Ecto neural progenitor cell (in vitro differentiated cells): ENCODE measurements at places on chromosomes 16 and 17.
A peak's percentile ranks its signal among the peaks of the same experiment; 100 is the strongest.

DNA sequence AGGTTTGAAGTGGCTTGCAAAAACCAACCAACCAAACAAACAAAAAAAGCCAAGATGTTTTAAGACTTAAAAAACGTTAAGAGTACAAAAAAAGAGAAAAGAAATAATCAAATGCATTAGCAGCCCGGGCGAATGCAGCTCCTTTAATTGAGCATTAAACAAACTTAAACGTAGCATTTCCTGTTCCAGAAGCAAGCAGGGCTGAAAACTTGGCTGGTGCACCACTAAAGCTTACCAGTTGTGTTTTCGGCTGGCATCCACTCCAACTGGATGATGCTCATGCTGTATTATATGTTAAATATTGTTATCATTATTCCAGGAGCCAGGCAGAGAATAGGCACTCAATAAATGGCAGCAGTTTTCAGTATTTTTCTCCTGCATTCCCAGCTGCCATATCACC lies 45.1 kb downstream of the IRX6 start:
- no peak for DNase-seq

GRCh38 chr17:70905796-70906195 lies 736.5 kb downstream of the KCNJ2 start:
- DNase-seq: no peak

DNA sequence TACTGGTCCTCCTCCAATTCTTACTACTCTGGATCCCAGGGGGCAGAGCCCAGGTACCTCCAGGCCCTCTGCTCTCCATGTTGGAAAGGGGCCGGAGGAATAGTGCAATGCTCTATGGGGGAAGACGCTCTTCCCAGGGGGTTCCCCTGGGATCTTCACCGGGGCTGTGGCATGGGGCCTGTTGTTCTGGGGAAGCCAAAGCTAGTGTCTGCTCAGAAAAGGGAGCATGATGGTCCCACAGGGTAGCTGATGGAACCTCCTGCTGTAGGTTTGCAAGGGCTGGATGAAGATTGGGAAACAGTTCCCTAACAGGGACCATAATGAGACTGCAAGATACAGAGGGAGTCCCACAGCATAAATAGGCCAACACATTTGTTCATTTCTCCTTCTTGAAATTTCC lies 114.7 kb downstream of the IRX5 start:
- peak; percentile 18 for DNase-seq

DNA sequence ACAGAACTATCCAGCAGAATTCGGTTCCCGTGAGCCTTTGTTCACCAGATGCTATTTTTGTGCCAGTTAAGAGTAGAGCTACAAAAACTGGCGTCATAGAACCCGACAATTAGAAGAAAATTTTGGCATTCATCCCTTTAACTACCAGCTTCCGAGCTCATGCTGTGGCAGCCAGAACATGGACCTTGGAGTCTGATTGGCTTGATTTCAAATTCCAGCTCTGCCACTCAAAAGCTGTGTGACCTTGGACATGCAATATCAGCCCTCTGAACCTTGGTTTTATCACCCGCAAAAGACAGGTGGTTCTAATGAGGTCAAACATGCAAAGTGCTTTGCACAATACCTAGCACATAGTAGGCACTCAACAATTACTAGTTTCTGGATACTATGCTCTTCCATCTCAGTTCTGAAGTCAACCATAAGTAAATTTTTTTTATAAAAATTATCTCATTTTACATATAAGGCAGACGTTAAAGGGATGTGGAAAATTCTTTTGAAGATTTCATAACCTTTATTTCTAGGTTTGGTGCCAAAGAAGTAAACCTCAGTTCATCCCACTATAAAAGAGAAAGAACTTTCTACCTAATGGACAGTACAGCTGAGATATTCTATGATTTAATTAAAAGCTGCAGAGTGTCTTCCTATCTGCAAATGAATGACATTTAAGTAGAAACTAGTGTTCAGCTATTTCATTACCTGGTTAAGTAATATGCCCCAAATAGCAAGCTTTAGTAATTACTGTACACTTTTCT lies 331.5 kb downstream of the HAPSTR1 start:
- DNase-seq: no peak

DNA sequence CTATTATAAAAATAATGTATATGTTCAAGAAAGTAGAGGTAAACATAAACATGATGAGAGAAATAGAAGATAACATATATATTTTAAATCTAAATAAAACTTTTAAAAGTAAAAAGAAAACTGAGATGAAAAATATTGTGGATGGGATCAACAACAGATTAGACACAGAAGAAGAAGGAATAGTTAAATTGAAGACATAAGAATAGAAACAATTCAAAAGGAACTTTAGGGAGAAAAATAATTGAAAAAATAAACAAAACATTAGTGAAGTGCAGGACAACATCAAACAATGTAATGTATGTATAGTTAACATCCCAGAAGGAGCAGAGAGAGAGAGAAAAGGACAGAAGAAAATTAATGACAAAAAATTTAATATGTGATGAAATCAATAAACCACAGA lies 228.1 kb upstream of the TNRC6C start:
- DNase-seq: no peak

GRCh38 chr17:34980681-34981537 lies 597 bp downstream of the LIG3 start:
- peak; percentile 87 for DNase-seq

GRCh38 chr16:3839402-3840184 lies 40.9 kb downstream of the CREBBP start:
- no peak for DNase-seq

GRCh38 chr16:79042886-79043285 lies 557.7 kb downstream of the MAF start:
- DNase-seq: no peak

DNA sequence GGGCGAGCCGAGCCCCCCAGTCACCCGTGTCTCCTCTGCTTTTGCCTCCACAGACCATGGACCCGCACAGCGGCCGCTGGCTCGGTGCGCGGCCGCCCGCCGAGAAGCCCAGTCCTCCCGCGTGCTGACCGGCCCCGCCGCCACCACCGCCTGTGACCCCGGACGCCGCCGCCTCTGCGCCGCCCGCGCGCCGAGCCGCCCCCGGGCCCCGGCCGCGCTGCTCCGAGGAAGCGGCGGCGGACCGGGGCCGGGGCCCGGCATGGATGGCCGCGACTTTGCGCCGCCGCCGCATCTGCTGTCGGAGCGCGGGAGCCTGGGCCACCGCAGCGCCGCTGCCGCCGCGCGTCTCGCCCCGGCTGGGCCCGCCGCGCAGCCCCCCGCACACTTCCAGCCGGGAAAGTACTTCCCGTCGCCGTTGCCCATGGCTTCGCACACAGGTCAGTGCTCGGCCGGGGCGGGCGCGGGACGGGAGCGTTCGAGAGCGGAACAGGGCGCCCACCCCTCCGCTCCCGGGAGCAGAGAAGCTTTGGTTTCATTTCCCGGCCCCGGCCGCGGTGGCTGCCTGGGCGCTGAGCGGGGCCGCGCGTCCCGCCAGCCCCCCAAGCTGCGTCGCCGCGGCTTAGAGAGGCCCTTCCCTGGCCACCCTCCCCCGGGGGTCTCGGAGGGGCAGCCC lies 4.4 kb downstream of the BAHCC1 start:
- no peak for DNase-seq

DNA sequence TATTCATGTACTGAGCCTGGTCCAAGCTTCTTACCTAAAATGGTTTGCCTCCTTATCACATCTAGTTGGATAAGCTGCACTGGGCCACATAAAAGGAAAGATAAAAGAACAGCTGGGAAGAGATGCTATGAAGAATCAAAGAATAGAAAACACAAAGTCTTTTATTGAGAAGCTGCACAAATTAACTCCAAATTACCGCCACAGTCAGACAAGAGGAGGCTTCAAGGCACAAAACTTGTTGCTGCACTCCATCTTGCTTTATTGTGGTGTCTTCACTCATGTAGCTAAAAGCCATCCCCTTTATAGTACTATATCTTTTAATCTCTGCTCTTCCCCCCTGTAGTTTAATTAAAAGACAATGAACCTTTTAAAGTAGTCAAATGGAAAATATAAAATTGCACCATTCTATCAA lies 330.6 kb upstream of the PMFBP1 start:
- no peak for DNase-seq

DNA sequence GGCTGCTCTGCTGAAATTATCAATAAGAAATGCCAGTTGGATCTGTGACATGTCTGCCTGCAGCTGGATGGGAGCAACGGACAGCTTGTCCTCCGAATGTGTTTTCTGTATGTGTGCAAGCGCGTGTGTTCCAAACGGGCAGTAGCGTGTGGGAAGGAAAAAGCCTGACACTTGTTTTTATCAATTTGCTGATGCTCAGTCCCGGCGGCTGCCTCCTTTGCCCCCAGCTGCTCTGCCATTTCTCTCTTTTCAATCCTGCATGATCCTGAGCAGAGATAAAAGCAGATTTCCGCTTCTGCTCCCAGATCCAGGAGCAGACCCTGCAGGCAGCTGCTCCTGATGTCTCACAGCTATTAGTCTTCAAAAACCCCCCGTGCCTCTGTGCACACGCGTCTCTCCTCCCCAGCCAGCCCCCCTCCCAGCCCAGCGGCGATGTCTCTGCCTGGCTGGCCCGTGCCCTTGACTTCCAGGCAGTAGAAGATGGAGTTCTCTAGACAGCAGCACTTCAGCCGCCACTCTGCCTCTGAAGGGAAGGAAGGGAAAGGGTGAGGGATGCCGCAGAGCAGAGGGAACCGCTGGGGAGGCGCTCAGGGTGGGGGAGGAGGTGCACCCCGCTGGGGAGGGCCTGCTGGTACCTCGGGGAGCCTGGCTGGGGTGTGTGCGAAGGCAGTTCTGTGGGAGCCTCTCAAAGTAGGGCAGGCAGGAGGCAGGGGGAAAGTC lies 4.1 kb downstream of the PRCD start:
- DNase-seq: peak; percentile 57

DNA sequence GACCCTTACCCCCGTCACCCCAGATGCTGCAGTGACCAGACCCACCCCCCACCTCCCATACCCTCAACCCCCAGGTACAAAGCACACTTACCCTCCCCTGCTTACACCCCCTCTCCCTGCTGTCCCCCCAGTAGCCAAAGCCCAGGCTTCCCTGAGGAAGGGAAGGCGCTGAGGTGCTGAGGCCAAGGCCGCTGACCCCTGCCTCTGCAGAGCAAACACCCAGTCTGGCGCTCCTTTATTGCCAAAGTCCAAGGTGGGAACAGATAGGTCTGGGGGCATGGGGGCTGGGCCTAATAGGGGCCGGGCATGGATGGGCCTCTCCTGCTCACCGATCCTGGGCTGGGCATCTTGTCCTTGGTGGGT lies 683 bp downstream of the LCAT start:
- no peak for DNase-seq

GRCh38 chr17:80455336-80455710 lies 21.1 kb downstream of the NPTX1 start:
- DNase-seq: no peak

- no peak for DNase-seq
These were observed 215.4 kb downstream of the SOX9 start for GRCh38 chr17:72336026-72336803.

GRCh38 chr17:65079489-65079900 lies 23.0 kb upstream of the GNA13 start:
- DNase-seq: no peak

GRCh38 chr17:61076621-61077031 lies 323.0 kb upstream of the TBX2 start:
- no peak for DNase-seq

- DNase-seq: no peak
These were observed 9.6 kb downstream of the ZNF205 start for GRCh38 chr16:3121851-3122467.

DNA sequence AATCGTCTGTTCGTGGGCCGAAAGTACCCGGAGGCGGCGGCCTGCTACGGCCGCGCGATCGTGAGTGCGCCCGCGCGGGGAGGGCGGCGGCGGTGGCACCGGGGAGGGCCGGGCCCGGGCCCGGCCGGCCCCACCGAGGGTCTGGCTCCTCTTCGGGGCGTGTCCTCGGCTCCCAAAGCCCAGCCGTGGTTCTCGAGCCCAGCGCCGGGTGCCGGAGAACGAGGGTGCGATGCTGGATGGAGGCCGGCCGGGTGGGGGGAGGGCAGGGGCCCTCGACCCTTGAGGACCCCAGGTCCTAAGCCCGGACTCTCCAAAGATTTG lies 375 bp downstream of the STUB1 start:
- no peak for DNase-seq

GRCh38 chr17:77106874-77107358 lies 33.9 kb upstream of the SEC14L1 start:
- no peak for DNase-seq

DNA sequence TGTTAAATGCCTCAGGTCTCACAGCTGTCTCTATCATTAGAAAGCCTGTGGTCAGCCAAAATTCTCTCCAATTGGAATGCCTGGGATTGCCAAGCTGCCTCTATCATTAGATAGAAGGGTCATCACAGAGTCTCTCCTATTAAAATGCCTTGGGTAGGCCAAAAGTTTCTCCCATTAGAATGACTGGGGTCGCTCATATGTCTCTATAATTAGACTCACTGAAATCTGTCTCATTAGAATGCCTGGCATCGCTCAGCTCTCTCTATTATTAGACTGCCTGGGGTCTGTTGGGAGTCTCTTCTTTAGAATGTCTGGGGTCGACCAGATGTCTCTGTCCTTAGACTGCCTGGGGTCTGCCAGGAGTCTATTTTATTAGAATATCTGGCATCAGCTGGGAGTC lies 2265.1 kb downstream of the TP53TG3F start:
- no peak for DNase-seq

DNA sequence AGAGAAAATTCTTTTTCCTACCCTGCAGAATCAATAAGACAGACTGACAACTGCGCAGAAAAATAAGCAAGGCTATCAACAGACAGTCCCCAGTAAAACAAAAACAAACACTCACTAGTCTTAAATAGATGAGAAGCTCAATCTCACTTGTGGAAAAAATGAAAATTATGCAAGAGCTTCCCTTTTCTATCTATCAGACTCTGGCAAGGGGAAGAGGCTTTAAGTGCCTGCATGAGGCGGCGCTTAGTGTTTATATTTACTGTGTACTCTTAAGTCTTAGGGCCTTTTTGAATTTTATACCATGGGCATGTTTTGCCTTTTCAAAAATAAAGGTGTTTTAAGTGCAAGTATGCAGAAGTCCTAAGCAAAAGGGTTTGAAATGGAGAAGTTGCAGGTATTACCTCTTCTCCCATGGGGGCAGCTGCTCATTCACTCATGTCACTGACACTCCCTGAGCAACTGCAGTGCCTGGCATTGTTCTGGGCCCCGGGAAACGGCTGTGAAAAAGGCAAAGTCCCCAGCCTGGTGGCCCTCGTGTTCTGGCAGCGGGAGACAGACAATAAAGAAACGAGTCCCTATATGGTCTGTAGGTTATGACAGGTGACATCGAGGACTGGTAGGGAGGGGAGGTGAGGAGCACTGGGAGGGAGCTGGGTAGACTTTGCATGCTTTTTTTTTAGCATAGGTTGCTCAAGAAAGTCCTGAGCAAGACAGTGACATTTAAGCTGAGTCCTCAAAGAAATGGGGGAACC lies 35.2 kb downstream of the HSBP1 start:
- no peak for DNase-seq
